ENCODE measurements at places on chromosomes 1 and 21. TPM values are rescaled to one million over a fixed set of nuclear protein-coding genes. Genes with fewer than 3 reads are reported as not detected.

GRCh38 chr1:51753969-51754368 lies 124.6 kb downstream of the NRDC start:
- DNase-seq = no peak

Gene AMPD2
- total RNA-seq = 14.8 TPM

Gene KIAA0040
- 2.7 TPM for total RNA-seq

- no peak for DNase-seq
Observed at GRCh38 chr1:16068356-16069270, 4.8 kb downstream of the FAM131C start.

GRCh38 chr1:177354247-177354646 lies 183.5 kb downstream of the BRINP2 start:
- no peak for DNase-seq
